ENCODE measurements at places on chromosomes 4 and X.

DNA sequence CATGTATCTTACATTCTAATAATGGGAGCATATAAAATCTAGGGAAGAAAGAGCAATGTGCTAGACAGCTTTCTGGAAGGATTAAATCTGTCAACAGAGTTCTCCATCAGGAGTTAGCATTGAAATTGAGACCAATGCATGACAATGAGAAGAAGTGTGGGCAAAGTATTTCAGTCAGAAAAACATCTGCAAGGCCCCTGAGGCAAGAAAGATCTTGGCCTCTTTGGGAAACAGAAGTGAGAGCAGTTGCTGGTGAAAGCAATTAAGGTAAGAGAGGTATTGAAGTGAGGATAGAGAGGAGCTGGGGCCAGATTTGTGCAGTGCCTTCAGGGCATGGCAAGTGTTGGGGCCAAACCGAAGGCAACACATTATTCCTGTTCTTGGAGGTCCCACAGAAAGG lies 999.1 kb downstream of the STPG2 start:
- no peak for DNase-seq

DNA sequence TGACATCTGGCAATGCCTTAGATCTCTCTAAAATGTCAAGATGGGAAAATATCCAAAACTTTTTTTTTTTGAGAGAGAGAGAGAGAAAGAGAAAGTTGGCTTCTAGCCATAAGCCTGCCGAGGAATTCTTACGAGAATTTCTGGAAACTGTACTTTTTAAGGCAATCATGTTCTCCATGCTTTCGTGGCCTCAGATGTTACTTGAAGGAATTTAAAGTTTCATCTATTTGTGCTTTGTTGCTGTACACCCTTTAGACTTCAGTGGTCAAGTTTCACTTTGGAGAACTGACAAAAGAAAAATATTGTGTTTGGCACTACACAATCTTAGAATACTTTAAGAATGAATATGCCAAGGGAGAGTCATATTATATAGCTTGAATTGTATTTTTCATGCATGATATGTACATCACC lies 53.9 kb downstream of the FAT4 start:
- DNase-seq: no peak

- no peak for DNase-seq
These were observed 39.7 kb downstream of the ADAMTS3 start for GRCh38 chr4:72529148-72529822.

- DNase-seq: no peak
These were observed 109.6 kb downstream of the MAML3 start for GRCh38 chr4:140044337-140044902.

GRCh38 chr4:68077737-68078136 lies 51.9 kb downstream of the TMPRSS11F start:
- DNase-seq: no peak

DNA sequence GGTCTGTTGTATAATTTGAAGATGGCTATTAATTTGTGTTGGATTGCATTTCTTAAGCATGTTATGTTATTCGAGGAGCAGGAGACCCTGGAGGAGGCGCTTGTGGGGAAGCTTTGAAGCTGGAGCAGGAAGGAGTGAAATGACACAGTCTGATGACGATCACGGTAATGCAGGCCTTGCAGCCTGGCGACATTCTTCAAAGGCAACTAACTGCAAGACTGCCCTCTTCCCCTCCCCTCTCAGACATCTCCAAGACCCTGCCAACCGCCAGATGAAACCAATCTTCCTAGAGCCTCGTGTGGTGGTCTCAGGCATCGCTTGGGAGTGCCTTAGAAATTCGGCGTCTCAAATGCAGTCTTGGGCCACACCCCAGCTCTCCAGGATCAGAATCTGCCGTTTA lies 16.1 kb downstream of the CLCN4 start:
- no peak for DNase-seq

DNA sequence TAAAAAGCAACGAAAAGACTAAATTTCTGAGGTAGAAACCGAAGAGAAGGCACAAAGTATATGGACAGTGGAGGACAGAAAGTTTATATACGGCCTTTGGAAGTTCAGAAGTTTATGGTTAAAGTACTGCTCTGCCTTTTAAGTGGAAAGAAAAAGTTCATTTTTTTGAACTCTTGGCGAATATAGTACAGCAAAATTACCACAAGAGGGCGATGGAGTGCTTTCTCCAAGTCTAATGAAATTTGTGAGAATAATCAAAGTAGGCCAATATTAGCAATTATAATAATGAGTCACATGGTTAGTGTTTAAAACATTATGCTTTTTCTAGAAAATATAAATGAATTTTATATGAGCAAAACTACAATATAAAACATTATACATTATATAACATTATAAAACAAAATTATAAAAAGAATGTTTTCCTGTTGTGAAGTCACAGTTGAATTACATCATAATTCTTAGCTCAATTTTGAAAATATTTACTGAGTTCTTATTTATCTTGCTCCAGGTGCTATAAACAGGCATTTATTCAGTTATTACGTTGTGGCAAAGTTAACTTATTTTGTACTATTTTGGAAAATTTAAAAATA lies 136.2 kb upstream of the BMPR1B start:
- DNase-seq: no peak

GRCh38 chr4:167232805-167233684 lies 1.2 kb downstream of the SPOCK3 start:
- no peak for DNase-seq

- no peak for DNase-seq
These were observed 27.6 kb upstream of the INTU start for GRCh38 chr4:127604949-127605709.

DNA sequence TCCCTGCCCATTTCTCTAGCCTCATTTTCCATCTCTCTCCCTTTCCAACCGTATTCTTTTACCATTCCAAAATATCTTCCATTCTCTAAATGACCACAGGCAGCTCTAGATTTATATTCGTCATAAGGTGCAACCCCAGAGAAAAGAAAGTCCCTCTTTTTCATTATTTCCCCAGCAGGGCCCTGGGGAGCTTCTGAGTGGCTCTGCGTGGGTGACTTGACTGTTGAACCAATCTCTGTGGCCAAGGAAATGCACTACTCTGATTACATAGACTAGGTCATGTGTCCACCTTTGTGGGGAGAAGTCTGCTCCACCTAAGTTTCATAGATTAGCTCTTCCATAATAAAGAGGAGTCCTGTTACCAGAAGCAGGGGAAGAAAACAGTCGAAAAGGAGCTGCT lies 51.4 kb downstream of the ATOH1 start:
- DNase-seq: no peak

- DNase-seq: no peak
These were observed 3.3 kb upstream of the PORCN start for GRCh38 chrX:48505481-48505880.

- no peak for DNase-seq
These were observed 22.7 kb upstream of the TBC1D14 start for GRCh38 chr4:6886886-6887285.

DNA sequence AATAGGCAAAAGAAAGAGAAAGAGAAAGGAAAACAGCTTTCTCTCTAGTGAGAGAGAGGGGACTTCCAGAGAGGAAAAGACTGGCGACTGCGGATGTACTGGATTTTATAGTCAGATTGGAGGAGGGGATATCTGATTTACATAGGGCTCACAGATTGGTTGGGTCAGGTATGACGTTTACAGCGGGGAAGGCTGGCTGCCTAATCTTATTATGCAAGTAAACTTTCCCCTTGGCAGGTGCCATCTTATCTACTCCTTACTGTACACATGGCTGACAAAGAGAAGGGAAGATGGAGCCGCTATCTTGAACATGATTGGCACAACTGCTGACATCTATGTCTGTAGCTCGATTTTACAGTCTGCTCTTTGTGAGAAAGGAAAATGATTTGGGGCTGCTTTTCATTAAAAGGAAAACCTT lies 25.4 kb downstream of the RBPJ start:
- DNase-seq: no peak

- no peak for DNase-seq
These were observed 185.8 kb upstream of the RPS6KA3 start for GRCh38 chrX:20452487-20452886.

- DNase-seq: no peak
These were observed 13.4 kb upstream of the NHS start for GRCh38 chrX:17361620-17362019.

DNA sequence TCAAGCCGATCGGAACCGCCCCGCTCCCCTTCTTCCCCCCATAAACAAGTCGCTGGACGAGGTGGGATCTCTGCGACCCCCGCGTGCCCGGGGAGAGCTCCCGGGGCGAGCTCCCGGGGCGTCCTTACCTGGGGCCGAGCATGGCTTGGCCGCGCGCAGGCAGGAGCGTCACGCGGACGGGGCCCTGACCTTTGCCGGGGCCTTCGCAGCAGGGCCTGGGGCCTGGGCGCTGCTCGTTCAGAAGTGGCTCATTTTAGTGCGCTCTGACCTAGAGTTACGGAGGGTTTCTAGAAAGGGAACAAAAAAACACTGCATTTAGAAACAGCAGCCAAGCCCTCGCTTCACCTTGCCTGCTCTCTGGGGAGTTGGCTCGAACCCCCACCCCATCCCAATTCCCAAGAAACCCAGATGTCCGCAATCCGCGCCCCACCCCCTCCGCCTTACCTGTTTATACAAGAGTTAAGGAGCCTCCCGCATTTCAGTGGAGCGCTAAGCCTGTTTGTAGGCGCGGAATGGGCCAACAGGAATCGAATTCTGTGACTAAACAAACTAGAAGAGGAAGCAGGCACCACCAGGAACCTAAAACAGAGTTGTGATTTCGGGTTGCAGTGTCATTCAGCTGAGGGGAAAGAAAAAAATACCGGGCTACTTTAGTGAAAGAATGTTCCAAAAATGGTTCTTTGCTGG lies 814 bp upstream of the RBM47 start:
- DNase-seq: no peak

DNA sequence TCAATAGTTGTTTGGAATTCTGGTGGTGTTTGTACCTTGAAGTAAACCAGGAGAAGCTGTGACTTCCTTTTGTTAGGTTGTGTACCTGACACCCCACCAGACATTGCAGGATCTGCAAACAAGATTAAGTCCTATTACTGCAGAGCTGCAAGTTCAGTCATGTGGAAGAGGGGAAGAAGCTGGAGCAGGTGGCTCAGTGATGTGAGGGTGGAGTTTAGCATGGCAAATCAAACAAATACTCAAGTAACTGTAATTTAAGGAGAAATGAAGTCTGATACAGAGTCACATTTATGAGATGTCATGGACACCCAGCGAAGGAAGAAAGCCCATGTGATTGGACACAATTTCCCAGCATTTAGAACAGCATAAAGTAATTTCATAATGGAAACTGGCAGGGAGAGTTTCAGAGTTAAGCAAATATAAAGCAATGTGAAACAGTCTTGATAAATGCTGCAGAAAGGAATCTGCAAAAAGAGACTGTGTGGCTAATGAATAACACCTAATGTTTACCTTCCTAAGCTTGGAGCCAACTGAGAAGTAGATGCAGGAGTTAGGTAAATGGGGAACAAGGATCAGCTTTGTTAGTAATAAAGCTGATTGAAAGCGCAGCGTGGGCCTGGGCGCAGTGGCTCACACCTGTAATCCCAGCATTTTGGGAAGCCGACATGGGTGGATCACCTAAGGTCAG lies 249.1 kb downstream of the GBA3 start:
- DNase-seq: no peak

- DNase-seq: no peak
These were observed 240.8 kb downstream of the STK32B start for GRCh38 chr4:5292101-5292500.

- no peak for DNase-seq
These were observed 662.2 kb upstream of the BOD1L1 start for GRCh38 chr4:14289708-14290107.

GRCh38 chr4:130808492-130808891 lies 1712.5 kb downstream of the C4orf33 start:
- no peak for DNase-seq

- DNase-seq: no peak
These were observed 46.7 kb upstream of the TADA2B start for GRCh38 chr4:6996481-6996880.

DNA sequence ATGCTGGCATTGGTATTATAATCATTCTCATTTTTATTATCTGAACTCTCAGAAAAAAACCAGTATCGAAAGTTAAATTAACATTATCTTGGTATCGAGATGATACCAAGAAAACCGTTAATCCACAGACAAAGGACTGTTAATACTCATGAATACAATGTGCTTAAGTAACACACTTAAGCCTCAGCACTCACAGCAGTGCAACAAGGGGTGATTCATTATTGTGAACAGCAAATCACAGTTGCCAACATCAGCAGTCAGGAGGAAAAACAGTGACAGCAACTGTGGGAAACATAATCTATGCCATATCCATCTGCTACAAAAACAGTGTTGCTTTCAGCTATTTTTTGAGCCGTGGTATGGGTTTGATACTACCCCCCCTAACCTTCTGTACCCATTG lies 210.9 kb upstream of the ATOH1 start:
- no peak for DNase-seq

All from CD8-positive, alpha-beta T cell (primary cell).